Stimulated activated CD8-positive, alpha-beta memory T cell treated with anti-CD3 and anti-CD28 coated beads, Interleukin-2, amount 100 ng/mL, for 48 hours (primary cell): ENCODE measurements at places on chromosomes 1 and 21.
A peak's percentile ranks its signal among the peaks of the same experiment; 100 is the strongest.

DNA sequence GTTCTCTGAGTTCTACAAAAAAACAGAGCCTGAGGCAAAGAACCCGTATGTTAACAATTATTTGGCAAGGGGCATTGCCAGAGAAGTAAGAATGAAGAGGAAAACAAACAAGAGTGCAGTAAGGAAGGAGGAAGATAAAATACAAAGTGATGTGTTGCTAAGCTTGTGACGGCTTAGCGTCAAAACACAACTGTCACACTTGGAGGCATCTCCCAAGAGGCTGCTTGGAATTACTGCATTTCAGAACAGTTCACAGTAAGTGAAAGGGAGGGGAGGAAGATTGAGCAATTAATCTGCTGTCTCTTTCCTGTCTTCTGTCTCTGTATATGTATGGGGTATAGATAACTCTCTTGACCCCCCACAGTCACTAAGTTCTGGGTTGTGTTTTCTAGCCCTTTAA lies 1017.0 kb upstream of the TMPRSS15 start:
- no peak for DNase-seq

GRCh38 chr1:225481738-225482137 lies 53.9 kb upstream of the LBR start:
- no peak for DNase-seq

DNA sequence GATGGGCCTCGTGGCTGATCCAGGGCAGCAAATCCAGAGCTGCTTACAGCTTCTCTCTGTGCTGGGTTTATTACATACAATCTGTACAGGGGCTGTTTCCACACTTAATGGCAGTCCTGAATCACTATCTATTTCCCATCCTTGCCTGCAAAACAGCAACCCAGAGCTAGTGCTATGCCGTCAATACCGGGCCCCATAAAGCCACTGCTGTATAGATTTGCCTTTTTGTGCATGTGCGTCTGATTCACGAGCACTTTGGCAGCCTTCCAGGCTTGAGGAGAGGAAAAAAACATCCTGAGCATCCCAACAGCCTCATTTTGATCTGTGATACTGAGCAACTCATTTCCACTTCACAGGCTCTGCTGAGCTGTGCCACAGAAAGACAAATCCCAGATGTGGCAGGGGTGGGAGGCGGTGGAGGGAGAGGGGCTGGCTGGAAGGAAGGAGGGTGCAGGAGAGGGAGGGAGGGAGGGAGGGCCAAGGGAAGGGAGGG lies 65.2 kb upstream of the TARBP1 start:
- DNase-seq, result peak; percentile 31

GRCh38 chr1:24325587-24326449 lies 6.7 kb downstream of the GRHL3 start:
- DNase-seq, result no peak

DNA sequence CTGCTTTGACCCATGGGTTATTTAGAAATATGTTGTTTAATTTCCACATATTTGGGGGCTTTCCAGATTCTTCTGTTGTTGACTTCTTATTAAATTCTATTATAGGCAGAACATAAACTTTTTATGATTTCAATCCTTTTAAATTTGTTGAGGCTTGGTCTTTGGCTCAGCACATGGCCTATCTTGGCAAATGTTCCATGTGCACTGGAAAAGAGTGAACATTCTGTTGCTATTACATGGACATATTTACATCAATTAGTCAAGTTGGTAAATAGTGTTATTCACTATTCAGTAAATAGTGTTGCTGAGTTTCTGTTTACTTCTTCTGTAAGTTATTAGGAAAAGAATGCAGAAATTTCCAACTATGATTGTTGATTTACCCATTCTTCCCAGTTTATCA lies 75.4 kb downstream of the ETS2 start:
- DNase-seq, result no peak

DNA sequence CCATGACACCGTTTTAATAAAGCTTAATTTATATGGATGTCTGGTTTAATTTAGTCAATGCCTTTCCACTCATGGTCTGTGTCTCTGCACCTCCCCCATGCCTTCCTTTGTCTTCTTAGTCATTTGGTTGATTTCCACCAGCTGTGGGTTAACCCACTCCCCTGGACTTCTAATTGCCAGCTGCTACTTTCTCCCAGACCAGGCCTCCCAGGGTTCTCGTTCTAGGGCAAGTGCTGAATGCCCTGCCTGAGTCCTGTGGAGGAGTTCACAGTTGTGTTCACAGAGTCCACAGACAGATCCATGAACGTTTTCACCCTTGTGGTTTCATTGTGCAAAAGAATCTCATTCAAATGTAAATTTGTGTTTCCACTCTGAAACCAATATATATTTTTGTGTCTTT lies 243.4 kb downstream of the NUF2 start:
- no peak for DNase-seq

DNA sequence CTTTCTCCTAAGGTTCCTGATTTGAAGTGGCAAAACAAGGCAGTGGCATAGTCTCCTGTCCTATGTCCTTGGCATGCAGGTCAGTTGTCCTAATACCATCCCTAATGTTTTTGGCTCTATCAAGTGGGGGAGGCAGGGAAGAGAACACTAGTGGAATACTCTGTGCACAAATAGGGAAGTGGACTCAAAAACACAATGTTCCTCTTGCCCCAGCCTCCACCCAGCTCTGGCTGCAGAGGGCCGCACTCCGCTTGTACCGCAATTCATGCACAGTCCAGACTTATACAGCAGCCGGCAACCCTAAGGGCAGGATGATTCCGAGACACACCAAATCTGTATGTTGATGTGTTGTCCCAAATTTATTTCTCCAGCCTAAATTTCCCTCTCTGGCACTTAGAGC lies 14.5 kb downstream of the PLEKHO1 start:
- DNase-seq, result no peak

GRCh38 chr1:153929981-153930948 lies 7.5 kb upstream of the GATAD2B start:
- DNase-seq, result no peak

DNA sequence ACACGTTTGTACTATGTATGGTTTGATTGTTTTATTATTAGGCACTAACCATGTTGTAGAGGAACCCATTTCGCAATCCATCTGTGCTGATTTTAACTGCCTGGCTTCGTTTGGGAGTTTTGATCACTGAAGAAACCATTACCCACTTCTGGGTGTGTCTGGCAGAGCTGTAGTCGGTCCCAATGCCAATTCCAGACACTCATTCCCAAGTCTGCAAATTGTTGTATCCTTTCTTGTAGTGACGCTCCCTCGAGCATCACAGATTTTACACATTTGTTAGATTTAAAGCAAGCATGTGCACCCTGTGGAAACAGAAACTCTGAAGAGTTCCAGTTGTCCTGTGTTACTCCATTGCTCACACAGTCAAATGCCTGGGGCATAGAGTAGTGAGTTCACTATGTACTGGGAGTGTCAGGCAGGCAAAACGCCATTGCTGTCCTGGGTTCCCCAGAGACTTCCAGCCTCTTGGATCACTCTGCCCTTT lies 31.0 kb upstream of the EFCAB14 start:
- DNase-seq, result no peak

DNA sequence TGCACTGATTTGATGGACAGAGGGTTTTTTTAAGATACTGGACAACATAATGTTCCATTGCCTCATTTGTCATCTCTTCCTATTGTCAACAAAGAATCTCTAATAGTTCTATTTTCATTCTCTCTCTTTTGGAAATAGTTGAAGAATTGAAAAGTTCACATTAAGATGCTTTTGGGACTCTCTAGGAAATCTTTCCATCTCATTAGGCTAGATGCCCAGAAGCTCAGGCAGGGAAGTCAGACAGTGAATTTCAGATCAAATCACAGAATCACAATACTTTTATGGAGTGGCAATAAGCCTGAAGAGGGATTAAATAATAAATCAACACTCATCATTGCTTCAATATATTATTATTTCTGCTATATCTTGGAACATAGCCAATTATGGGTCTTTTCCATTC lies 29.2 kb downstream of the NEGR1 start:
- no peak for DNase-seq
